ENCODE measurements at places on chromosomes 6 and 20.

- DNase-seq = no peak
Observed at GRCh38 chr6:37706749-37707148, 9.1 kb upstream of the MDGA1 start.

GRCh38 chr20:53789989-53790675 lies 196.5 kb upstream of the ZNF217 start:
- DNase-seq = no peak

- DNase-seq = no peak
Observed at GRCh38 chr6:21772884-21773575, 179.5 kb downstream of the SOX4 start.

- DNase-seq = no peak
Observed at GRCh38 chr20:23832775-23833513, 6.4 kb upstream of the CST2 start.

- DNase-seq = no peak
Observed at GRCh38 chr20:25299806-25300205, 51.9 kb downstream of the PYGB start.

- DNase-seq = no peak
Observed at GRCh38 chr6:6878887-6879585, 228.7 kb upstream of the RREB1 start.

- no peak for DNase-seq
Observed at GRCh38 chr6:128252341-128253176, 267.8 kb downstream of the PTPRK start.

DNA sequence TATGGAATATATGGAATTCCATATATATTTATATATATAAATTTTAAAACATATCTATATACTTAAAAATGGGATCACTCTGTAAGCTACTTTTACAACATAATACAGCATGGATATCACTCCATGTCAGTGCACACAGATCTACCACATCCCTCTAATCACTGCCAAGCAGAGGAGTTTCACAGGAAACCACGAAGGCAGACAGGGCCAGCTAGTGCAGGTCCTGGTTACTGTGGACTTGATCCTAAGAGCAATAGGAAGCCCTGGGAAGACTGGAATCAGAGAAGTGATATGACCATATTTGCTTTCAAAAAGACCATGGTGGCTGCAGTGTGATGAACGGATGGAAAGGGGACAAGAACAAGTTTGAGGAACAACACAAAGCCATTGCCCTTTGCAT lies 40.0 kb upstream of the NRN1 start:
- DNase-seq = no peak

DNA sequence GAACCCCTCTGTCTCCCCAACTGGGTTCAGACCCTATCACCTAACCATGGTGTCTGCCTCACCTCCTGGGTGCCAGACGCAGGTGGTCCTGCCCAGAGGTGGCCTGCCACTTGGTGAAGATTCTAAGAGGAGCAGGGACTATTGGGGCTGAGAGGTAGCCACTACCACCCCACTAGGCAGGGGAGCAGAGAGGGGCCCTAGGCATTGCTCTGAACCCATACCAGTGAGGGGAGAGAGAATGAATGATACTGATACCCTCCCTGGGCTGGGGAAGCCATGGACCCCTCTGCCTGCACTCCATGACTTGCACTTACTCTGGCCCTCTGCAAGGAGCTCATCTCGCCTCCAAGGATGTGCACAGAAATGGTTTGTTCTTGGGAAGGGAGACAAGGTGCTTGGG lies 31.7 kb upstream of the SPDEF start:
- no peak for DNase-seq

Measured in skin of body (tissue), 3 donors.